ENCODE measurements at places on chromosomes 6 and 20.

DNA sequence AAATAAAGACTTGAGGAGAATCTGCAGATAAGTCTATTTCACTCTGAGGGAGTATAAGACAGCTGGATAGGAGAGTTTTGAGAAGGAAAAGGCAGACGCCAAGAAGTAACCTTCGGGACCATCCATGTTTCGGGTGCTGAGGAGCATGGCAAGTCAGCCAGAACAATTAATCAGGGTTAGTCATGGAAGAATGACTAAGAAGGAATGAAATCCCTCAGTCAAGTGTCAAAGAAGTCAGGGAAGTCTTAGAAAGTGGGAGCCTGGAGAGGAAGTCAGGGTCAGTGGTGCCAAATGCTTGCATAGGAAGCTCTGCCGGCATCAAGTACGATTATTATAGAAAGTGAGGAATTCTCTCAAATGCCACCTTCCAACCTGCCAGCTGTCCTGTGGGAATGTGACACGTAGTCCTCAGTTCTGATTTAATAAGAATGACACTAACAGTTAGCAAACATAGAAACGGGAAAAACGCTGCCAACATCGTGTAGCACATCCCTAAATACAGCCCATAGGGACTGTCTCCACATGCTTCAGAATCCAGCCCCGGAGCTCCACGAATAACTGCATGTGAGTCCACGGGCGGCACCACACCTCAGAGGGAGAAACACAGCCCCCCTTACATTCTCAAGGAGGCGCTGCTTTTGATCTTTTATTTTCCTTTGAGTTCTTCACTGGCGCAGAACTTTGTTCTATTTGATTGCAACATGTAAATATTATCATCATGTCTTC is 602.7 kb downstream of the PRKN start:
- DNase-seq, result no peak

GRCh38 chr20:63130658-63131577 is 85.0 kb downstream of the YTHDF1 start:
- DNase-seq, result no peak

DNA sequence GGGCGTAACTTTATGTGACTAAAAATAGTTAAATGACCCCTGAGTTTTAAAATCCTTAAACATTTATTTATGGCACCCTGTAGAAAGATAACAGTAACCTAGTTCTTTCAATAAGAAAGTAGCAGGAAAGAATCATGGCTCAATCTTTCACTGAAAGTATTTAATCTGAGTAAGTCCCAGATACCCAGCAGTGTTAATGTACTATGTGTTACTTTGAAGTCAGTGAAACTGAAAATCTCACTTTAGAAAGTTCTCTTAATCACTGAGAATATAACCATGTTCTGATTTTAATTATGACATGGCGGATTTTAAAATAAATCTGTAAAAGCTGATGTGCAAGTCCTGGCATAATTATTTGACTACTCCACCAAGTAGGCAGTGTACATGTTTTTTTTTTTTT is 8.1 kb upstream of the HEY2 start:
- DNase-seq, result no peak

- DNase-seq, result no peak
These were observed 100.5 kb downstream of the ERMARD start for GRCh38 chr6:169851641-169852503.

DNA sequence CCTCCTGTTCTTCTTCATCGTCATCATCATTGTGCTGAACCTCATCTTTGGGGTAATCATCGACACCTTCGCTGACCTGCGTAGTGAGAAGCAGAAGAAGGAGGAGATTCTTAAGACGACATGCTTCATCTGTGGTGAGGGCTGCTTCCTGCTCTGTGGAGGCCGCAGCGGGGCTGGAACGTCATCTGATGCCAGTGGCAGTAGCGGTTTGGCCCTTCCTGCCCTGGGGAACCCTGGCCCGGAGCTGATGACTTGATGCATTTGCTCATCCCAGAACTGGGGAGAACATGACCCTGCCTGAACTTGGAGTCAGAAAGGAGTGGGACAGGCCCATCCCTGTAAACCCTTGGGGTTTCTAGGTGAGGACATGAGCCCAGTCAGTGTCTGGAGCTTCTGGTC is 18.7 kb downstream of the UQCC2 start:
- peak; percentile 72 for DNase-seq

DNA sequence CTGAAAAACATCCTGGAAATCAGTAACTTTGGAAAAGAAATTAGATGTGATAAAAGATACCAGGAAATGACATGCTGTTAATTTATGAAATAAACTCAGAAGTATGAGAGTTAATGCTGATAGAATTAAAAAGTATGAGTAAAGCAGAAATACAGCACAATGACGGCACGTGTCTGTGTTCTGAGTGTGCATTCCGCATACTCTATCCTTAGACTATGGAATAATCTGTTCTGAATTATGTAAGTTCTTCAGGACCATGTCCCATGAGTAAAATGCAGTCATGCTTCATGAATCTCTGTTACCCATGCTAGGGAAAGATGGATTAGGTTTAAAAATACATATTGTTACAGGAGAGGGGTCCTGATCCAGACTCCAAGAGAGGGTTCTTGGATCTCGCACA is 21.7 kb downstream of the HECA start:
- DNase-seq, result no peak

DNA sequence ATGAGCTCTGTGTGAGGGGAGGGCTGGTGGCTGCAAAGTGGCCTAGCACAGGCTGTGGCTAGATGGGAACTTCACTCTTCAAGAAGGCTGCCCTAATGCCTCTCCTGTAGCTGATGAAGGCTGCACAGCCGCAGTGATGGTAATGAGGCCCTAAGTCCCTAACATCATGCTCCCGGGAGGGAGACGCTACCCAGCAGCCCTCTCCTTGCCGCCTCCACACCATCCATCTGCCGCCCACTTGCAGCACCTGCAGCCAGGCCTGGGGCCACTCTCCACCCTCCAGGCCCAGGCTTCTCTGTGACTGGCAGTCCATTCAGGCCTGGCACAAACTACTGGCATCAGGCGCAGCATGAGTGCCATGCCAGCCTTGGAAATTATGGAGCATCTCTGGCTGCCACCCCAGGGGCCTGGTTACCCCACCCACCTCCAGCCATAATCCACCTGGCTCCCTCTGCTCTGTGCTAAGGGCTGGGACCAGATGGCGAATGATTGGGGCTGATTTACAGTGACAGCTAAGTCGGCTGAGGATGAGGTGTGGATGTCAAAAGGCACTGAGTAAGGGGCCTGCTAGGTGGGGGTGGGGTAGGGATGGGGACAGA is 284.2 kb downstream of the LRFN2 start:
- no peak for DNase-seq

GRCh38 chr6:163532526-163533078 is 118.1 kb downstream of the QKI start:
- no peak for DNase-seq

Data from CD4-positive, alpha-beta memory T cell (primary cell).